ENCODE measurements at places on chromosomes 16 and 17.

DNA sequence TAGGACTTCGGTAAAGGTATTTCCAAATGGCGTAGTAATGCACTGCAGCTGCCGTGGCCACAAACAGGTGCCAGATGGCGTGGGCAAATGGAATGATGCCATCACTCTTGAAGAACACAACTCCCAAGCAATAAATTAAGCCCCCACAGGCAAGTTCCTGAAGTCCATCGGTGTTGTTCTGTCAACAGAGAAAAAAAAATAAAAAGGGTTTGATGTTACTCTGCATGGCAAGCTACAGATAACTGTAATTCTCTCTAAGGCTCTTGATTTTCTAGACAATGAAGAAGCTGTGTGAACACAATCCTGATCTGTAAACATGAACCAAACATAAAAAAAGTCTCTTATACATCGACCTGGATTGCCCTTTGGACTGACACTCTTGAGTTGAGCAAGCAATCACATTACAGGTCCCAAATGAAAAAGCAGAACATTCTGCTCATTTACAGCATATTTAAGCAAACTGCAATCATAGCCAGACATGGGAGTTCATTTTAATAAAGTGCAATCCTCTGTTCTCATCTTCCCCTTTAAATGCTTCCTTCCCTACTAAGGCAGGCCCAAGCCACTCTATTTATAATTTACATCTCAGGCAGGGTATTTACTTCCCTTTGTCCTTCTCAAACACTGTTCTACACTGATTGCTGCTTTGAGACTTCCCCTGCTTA, 27.1 kb downstream of the MMD start:
- no peak for DNase-seq

GRCh38 chr16:66446737-66447136, 19.6 kb downstream of the BEAN1 start:
- no peak for DNase-seq

- DNase-seq: no peak
Measured at GRCh38 chr17:8836821-8837562, 30.5 kb downstream of the PIK3R6 start.

DNA sequence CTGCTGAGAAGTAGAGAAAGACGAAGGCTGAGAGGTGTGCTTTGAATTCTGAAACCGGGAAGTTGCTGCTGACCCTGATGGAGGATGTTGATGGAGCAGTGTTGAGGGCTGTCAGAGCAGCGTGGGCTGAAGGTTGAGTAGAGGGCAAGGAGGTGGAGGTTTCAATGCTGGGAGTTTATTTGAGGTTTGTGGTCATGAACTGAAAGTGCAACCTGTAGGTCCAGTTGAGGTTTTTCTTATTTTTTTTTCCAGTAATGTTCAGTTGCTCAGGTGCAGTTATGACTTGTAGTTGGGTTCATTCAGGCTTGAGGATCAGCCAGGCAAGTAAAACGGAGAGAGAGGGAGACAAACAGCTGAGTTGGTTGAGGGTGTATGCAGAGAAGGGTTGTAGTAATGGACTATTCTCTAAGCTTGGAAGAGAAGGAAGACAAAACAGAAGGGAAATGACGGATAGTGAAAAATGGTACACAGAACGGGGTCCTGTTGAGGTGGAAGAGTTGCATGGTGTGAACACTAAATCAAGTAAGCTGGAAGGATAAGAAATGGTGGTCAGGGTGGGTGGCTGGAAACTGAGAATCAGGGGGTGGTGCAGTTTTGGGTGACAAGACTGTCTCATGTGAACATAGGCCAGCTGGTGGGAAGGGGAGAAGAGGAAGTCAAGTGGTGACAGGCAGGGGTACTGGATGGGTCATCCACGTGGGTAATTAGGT, 8.7 kb upstream of the UBE2G1 start:
- no peak for DNase-seq

DNA sequence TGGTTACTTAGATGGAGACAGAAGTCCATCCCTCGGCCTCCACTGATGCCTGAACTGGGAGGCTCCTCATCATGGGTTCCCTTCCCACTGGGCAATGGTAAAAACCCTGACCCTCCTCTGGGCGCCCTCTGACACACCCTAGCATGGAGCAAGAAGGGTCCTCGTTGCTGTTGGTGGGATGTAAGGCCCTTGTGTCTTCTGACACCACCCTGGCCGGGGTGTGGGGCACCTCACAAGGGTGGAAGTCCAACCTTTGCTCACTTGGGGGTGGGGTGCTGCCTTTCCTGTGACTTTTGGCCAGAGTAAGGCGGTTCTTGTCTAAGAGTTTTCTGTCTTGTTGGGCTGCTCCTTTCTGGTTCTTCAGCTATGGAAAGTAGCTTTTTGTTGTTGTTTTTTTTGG, 28.7 kb downstream of the MPRIP start:
- no peak for DNase-seq

All from H4 (cell line).